ENCODE measurements at places on chromosomes 4 and X.

- DNase-seq = no peak
Measured at GRCh38 chr4:143183513-143184216, 1.1 kb upstream of the USP38 start.

GRCh38 chrX:15559227-15559626 is 41.5 kb downstream of the ACE2 start:
- no peak for DNase-seq

GRCh38 chrX:145729635-145730034 is 88.0 kb upstream of the SLITRK2 start:
- no peak for DNase-seq

DNA sequence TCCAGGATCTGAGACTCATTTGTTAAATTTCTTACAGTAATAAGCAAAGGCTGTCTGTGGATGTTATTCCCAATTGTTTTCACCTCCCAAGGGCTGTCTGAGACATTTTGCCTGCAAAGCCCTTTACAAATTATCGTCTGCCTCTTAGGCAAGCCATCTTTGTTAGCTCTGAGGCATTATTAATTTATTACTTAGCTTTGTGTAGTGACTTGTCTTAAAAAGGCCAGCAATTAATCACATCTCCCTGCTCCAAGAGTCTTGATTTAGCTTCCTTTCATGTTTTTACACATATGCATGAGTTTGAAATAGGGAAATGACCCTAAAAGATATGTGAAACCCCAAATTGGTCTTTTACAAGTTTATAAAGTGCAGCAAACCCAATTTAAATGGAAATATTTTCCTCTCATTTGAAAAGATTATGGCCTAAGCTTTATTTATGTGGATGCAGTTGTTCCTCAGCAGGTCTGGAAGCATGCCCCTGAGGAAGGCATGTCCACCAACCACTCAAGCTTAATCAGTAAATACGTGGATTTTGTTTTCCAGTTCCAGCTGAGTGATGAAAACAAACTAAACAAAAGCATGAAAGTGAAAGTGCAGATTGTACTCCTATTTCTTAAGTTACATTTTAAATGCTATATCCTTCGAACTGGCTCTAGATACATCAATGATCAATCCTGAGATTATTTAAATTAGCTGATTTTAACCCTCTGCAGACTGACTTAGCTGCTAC is 173.6 kb upstream of the LNX1 start:
- no peak for DNase-seq

Measured in NCI-H187 treated with DMSO at 0.1 percent for 48 hours (cell line).